ENCODE measurements at places on chromosomes 1 and 21. TPM values are rescaled to one million over a fixed set of nuclear protein-coding genes. Genes with fewer than 3 reads are reported as not detected.

The GRIK3 gene
- not detected for total RNA-seq

The PCNX2 gene
- 7.9 TPM for total RNA-seq

The ADAM30 gene
- total RNA-seq, result not detected

The PPM1J gene
- total RNA-seq, result 0.15 TPM

The CREB3L4 gene
- total RNA-seq, result 4.9 TPM

The CTSE gene
- 0.73 TPM for total RNA-seq

The TMEM69 gene
- 25.9 TPM for total RNA-seq

The FCER1A gene
- total RNA-seq, result not detected

The PYHIN1 gene
- total RNA-seq, result 6.0 TPM

The TRIM17 gene
- total RNA-seq, result 0.67 TPM

The UBL4B gene
- total RNA-seq, result not detected

The CALML6 gene
- not detected for total RNA-seq

The PODN gene
- 0.34 TPM for total RNA-seq

The ATP1A2 gene
- not detected for total RNA-seq

The OSBPL9 gene
- total RNA-seq, result 163 TPM

The KDF1 gene
- not detected for total RNA-seq

The CLDN14 gene
- not detected for total RNA-seq

The HEYL gene
- 0.15 TPM for total RNA-seq

The KRTAP19-1 gene
- 0.77 TPM for total RNA-seq

The KCNE1 gene
- 0.34 TPM for total RNA-seq

The PCP4L1 gene
- total RNA-seq, result not detected

The TLR5 gene
- under 0.01 TPM for total RNA-seq

The PHACTR4 gene
- 23.3 TPM for total RNA-seq

The CYB561D1 gene
- 6.5 TPM for total RNA-seq

The HFM1 gene
- 0.67 TPM for total RNA-seq

The DLGAP3 gene
- not detected for total RNA-seq

The ZNF683 gene
- not detected for total RNA-seq

The CD58 gene
- total RNA-seq, result 60.5 TPM

The PADI3 gene
- total RNA-seq, result not detected

The NOTCH2 gene
- 45.1 TPM for total RNA-seq

The SV2A gene
- 4.2 TPM for total RNA-seq

The BCAN gene
- 63.7 TPM for total RNA-seq

The SYT14 gene
- total RNA-seq, result 27.3 TPM

The MYOM3 gene
- not detected for total RNA-seq

The TAS1R1 gene
- total RNA-seq, result not detected

The FAM131C gene
- not detected for total RNA-seq

The CDA gene
- not detected for total RNA-seq

The SMIM1 gene
- total RNA-seq, result 3.3 TPM

The ADCY10 gene
- total RNA-seq, result 0.15 TPM
